Ovary (tissue), 10 donors: ENCODE measurements at places on chromosomes 11 and 22.

GRCh38 chr11:118462178-118462577 is 25.9 kb downstream of the KMT2A start:
- no peaks in the 10 kb centered on the region for H3K36me3 ChIP-seq
- no peak overlapping the region for H3K4me3 ChIP-seq
- no peak for DNase-seq

DNA sequence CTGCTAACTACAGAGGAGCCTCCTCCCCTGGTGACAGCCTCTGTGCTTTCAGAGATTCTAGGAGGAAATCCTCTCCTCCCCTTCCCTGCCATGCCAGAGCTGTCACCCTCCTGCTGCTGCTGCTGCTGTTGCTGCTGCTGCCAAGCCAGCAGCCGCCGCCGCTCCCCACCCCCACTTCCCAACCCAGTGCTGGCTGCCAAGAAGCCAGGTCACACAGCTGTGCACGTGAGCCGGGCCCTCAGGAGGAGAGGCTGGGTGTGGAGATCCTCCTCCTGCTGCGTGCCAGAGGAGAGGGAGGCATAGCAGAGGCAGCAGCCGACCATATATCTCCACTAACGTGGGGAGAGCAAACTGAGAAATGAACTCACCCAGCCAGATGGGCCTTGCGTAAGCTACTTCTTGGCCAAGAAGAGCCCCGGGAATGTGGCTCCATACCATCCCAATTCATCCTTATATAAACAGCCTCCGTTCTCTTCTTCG is 12.4 kb downstream of the CRY2 start:
- H3K27ac ChIP-seq, result no peak overlapping the region
- peak; percentile 93 for DNase-seq
- no peaks in the 10 kb centered on the region for H3K36me3 ChIP-seq
- H3K4me3 ChIP-seq, result no peak overlapping the region

GRCh38 chr22:36934418-36935312 is 21.2 kb downstream of the CSF2RB start:
- no peak for DNase-seq
- H3K27ac ChIP-seq, result no peak overlapping the region
- H3K36me3 ChIP-seq, result no peaks in the 10 kb centered on the region

- no peaks in the 10 kb centered on the region for H3K4me1 ChIP-seq
- no peak overlapping the region for H3K27ac ChIP-seq
- H3K27me3 ChIP-seq, result no peaks in the 10 kb centered on the region
- H3K4me3 ChIP-seq, result no peak overlapping the region
Measured at GRCh38 chr11:26930518-26931247, 63.2 kb upstream of the FIBIN start.
